ENCODE measurements at places on chromosomes 6 and 20. TPM values are rescaled to one million over a fixed set of nuclear protein-coding genes. Genes with fewer than 3 reads are reported as not detected.

Gene MGME1
- total RNA-seq = 41.5 TPM

Gene TPD52L1
- 50.7 TPM for total RNA-seq

Gene IP6K3
- total RNA-seq = 1.6 TPM

Gene CDS2
- 66.2 TPM for total RNA-seq

Gene PPP1R16B
- 0.08 TPM for total RNA-seq

Gene NHSL1
- total RNA-seq = 3.4 TPM

Gene MCCD1
- total RNA-seq = not detected

Gene MEP1A
- total RNA-seq = not detected

Gene TCP11
- not detected for total RNA-seq

Gene CST5
- not detected for total RNA-seq

Gene NEURL2
- total RNA-seq = 1.2 TPM

Gene SAMD3
- total RNA-seq = not detected

Gene EEF1E1
- total RNA-seq = 60.8 TPM

Gene CRISP3
- total RNA-seq = not detected

Gene BTN1A1
- not detected for total RNA-seq

Gene SIRPA
- 20.8 TPM for total RNA-seq

Gene ADTRP
- total RNA-seq = 0.56 TPM

Gene EFCAB8
- total RNA-seq = not detected

Gene LY6G6F
- total RNA-seq = not detected

Gene VGLL2
- total RNA-seq = not detected

Gene SSTR4
- 0.32 TPM for total RNA-seq

Gene EYA2
- total RNA-seq = 2.4 TPM

Gene PRPH2
- total RNA-seq = not detected

Gene GRM1
- 0.02 TPM for total RNA-seq

Gene MTFR2
- total RNA-seq = 12.0 TPM

Gene GSTA3
- total RNA-seq = not detected

Gene RPS6KA2
- 0.16 TPM for total RNA-seq

Gene TBX18
- total RNA-seq = 23.9 TPM

Gene OXT
- not detected for total RNA-seq

Gene FAM209B
- total RNA-seq = 0.40 TPM

Gene CALHM5
- 0.03 TPM for total RNA-seq

Gene BFSP1
- total RNA-seq = 4.6 TPM

Gene OR2H2
- total RNA-seq = not detected

Gene RAB44
- total RNA-seq = 0.05 TPM

Gene PPT2
- 6.9 TPM for total RNA-seq

Gene PI16
- total RNA-seq = not detected

Gene ADGRB3
- not detected for total RNA-seq

Gene KHDC1L
- not detected for total RNA-seq

Gene TNFRSF21
- total RNA-seq = 13.3 TPM

Gene PPIL6
- 2.9 TPM for total RNA-seq

Gene CSNK2B
- total RNA-seq = 174 TPM

Gene SPATS1
- not detected for total RNA-seq

Gene HLA-DRA
- not detected for total RNA-seq

Gene PDYN
- total RNA-seq = not detected

Gene SAMD10
- total RNA-seq = not detected

Gene TUBB2B
- 15.3 TPM for total RNA-seq

Gene DSP
- 41.5 TPM for total RNA-seq

Gene GJE1
- not detected for total RNA-seq

Gene LCA5
- 0.74 TPM for total RNA-seq

Gene NEU1
- total RNA-seq = 25.7 TPM

Gene GATA5
- total RNA-seq = 0.45 TPM

Gene CLVS2
- total RNA-seq = 0.17 TPM

Gene PNPLA1
- total RNA-seq = not detected

Gene TMEM151B
- 0.07 TPM for total RNA-seq

Gene PLA2G7
- 0.06 TPM for total RNA-seq

Measured in A549 treated with Hydrocortisone at 1 μM for 4 hours (cell line).